Stimulated activated CD4-positive, alpha-beta T cell treated with anti-CD3 and anti-CD28 coated beads, TNF-alpha, amount 100 ng/mL, for 1 hour (primary cell): ENCODE measurements at places on chromosomes 12 and 14.

DNA sequence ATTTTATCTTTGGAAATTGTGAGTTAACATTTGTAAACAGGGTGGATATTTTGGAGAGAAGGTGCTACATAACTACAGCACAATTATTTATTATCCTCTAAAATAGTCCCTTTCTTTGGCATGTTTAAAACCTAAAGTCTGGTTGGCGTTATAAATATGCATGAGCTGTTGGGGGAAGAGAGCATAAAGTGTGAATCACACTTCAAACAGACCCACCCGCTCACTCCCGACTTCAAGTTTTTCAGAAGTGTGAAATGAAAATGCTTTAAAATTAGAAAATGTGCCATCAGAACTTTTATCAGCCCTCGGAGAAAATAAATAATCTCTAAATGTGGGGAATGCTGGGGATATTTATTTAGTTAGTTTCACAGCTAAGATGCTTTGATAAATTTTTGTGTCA is 1006.9 kb downstream of the NRXN3 start:
- no peak for DNase-seq

GRCh38 chr12:22658214-22658613 is 33.2 kb downstream of the ETNK1 start:
- DNase-seq: no peak

DNA sequence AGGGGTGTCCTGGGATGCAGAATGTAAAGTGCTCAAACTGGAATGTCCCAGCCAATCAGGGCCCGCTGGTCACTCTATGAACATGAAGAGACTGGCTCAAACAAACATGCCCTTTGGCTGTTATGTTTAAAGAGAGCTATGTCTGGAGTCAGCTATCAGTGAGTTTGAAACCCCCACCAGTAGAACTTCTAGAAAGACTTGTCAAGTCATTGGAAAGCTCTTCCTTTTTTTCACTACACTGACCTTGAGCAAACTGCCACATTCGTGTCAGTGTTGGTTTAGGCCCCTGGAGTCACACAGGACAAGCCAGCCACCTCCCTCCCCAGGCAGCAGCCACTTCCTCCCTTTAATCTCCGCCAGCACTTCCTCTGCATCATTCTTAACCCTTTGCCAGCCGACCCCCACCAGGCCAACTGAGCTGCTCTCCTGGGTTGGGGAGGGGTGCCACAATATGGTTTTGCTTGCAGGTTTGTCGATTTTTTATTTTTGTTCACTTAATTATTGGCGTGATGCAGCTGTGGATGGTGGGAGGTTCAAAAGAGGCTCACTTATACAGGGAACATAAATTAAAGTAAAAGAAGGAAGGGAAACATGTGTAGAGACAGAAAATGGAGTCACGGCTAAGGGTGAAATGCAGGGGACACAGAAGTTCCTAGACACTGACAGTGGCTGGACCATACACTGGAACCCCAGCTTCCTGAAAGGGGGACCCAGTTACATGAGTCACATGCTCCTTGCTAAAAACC is 25.3 kb downstream of the CMKLR1 start:
- no peak for DNase-seq

- DNase-seq: no peak
Measured at GRCh38 chr14:65864549-65864948, 452.0 kb downstream of the FUT8 start.

DNA sequence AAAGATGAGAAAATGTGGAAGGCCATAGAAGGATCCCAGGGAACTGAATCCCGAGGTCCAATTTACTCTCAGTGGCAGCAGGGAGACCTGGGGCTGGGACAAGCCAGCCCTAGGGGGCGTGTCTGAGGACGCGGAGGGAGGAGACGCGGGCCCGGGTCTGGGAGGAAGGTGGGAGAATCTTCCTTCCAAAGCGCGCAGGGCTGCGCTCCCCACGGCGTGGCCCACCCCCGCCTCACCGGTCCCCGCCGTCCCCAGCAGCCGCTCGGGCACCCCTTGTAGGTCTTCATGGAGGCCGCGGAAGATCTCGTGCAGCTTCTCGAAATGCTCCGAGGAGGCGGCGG is 323 bp downstream of the VTI1B start:
- peak; percentile 37 for DNase-seq

DNA sequence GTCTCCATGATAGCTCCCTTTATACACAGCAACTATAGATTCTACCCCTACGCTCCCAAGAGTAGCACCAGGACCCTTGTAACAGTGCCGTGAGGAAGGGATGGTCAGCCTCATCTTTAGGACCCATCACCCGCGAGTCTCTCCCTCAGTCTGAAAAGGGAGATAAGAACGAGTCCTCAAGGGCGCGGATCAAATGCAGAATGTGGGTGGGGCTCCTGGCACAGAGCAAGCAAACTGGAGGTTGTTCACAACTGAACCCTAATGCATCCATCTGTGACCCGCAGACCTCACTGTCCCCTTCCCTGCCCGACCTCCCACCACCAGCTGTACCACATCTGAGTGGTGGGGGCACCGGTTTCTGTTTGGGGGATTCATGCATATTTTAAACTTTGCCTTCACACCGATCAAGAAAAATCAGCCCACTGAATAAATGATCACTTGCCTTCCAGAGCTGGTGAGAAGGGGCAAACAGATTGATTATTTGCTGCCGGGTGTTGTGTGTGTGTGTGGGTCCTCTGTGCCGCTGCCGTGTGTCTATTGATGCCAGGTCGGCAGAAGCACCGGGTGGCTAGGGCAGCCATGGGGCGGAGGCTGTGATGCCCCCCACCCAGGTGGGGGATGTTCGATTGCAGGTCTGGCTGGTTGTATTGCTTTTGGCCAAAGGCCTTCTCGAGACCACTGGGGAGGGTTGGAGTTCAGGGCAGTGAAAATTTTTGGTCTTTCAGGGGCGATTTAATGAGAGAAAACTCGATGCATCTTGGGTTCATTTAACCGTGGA is 35.7 kb upstream of the BEGAIN start:
- no peak for DNase-seq

GRCh38 chr14:66315548-66315947 is 170.6 kb upstream of the CCDC196 start:
- no peak for DNase-seq

- DNase-seq: no peak
Measured at GRCh38 chr14:69485315-69485660, 760 bp downstream of the PLEKHD1 start.

DNA sequence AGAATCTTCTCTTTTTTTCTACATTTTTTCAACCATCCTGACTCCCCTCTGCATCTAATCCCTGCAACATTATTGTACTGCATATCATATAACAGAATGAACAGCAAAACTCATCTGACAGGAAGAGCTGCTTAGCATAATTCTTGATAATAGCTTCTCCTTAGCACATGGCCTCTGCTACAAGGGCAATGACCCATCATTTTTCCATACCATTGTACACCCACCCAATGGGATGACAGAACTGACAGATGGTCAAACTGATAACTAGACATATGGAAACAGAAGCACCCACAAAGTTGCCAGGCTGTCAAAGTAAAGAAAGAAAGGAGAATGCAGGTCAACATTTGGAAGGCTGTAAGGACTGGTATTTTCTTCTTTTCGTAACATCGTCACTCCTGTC is 390.4 kb upstream of the USP15 start:
- no peak for DNase-seq
